ENCODE measurements at places on chromosomes 3 and 15. TPM values are rescaled to one million over a fixed set of nuclear protein-coding genes. Genes with fewer than 3 reads are reported as not detected.

Gene CNOT10
- 58.9 TPM for total RNA-seq

DNA sequence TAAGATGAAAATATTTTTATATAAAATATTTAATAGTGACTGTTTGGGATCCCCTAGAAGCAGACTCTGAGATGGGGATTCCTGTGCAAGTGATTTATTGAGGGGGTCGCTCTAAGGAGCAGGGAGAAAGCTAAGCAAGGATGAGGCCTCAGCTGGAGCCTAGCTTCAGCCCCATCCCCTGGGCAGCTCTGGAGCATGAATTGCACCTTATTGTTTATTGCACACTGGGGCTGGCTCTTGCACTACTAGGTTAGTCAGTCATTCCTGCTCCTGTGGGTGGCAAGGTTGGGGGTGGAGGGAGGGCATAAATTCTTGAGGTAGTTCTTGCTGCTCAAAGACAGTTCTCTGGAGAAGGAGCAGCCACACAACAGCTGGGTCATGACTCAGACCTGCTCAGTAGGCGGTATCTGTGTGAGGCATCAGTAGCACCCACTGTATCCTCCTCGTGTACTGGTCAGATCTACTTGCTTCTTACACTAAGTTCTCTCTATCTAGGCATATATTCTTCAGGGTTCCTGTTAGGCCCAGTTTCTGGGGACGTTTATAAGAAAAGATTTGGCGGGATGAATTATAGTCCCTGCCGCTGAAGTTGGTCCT lies 27.2 kb upstream of the TNFSF10 start:
- ATAC-seq: peak; percentile 100

Gene ST3GAL6
- not detected for total RNA-seq

Gene TMA7
- 328 TPM for total RNA-seq

GRCh38 chr15:90421527-90421926 lies 33.5 kb downstream of the IQGAP1 start:
- ATAC-seq: no peak

Gene FBXO40
- total RNA-seq: not detected

DNA sequence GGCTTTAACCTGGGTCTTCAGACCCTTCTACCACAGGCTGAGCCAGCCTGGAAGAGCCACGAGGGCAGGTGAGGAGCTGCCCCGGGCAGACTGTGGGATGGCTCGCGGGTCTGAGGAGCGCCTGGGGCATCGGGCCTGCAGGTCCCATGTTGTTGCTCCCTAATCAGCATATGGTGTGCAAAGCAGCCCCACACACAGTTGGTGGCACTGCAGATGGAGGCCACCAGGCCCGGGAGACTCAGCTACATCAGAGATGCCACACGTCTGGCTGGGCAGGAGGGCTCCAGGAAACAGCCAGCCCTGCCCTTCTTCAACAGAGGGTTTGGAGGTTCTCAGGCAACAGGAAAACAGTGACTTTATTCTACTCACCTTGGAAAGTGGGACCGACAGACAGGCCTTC lies 63.9 kb downstream of the XXYLT1 start:
- ATAC-seq: no peak

GRCh38 chr3:183892610-183893214 lies 8.0 kb upstream of the PARL start:
- ATAC-seq: no peak

Gene PLCH1
- total RNA-seq: 0.24 TPM

- no peak for ATAC-seq
Measured at GRCh38 chr3:180496995-180497394, 105.0 kb upstream of the TTC14 start.

DNA sequence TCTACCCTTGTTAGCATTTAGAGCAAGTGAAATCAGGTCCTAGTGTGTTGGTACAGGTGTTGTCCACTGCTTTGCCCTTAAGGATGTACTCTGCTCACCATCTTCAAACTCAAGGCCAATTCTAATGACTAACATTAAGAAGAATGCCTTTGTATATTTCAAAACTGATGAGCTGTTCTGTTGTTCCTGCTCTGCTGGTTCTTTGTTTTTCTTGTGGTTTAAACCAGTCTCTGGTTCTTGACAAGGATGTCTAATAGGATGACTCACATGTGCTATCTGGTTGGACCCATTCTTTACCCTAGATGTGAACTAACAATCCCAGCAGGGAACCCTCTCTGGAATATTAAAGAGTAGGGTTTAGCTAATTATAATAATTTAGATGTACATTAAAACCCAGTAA lies 17.3 kb downstream of the ABHD5 start:
- ATAC-seq: peak; percentile 94

Gene SERP1
- 107 TPM for total RNA-seq

- ATAC-seq: no peak
Measured at GRCh38 chr3:158780766-158781165, 21.1 kb upstream of the MFSD1 start.
